ENCODE measurements at places on chromosomes 11 and 22.

- DNase-seq = no peak
These were observed 362.4 kb downstream of the TENM4 start for GRCh38 chr11:79078456-79078855.

GRCh38 chr11:72799441-72799840 lies 5.6 kb upstream of the STARD10 start:
- DNase-seq = no peak

DNA sequence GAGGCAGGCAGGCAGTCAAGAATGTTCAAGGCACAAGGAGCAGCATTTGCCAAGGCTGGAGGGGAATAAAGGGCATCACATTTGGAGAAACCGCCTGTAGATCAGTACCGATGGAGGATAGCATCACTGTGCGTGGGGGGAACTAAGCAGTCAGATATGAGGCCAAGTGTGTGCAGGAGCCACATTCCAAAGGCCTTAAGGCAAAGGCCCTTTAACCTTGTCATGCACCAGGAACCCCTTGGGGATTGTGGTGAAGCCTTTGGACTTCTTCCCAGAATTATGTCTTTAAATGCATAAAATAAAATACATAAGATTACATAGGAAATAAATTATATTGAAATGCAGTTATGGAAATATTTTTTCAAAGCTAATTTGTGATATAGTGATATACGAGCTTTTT lies 532.1 kb downstream of the BUD13 start:
- no peak for DNase-seq

DNA sequence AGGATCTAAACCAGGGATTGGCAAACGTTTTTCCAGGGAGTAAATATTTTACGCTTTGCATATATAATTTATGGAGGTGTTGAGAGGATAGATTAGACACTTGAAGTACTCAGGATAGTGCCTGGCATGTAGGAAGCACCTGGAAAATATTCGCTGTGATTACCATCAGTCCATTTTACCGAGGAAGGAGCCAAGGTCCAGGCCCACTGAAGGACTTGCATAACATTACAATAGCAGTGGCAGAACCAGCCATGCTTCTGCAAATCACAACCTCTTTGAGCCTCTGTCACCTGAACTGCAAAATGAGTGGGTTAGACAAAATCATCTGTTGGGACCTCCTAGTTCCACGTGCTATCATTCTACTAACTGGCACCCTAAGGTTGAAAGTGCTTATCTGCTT lies 5.4 kb downstream of the FUT4 start:
- DNase-seq = no peak

GRCh38 chr11:121446752-121447156 lies 5.4 kb upstream of the SORL1 start:
- DNase-seq = no peak

DNA sequence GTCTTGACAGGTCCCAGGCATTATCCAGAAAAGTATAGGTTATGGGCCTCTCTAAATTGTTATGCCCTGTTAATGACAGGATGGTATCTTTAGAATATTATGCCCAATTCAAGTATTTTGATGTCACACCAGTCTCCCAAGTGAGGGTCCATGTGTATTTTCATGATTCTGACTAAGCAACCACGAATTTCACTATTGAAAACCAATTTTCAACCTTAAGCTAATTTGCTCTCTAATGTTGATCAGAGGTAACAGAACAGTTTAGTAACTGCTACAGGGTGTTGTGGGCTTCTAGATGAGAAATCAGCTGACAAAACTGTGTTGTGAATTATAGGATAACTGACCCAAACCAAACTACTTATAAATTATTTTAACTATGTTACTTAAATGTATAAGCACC lies 48.0 kb upstream of the SORL1-AS1 start:
- no peak for DNase-seq

DNA sequence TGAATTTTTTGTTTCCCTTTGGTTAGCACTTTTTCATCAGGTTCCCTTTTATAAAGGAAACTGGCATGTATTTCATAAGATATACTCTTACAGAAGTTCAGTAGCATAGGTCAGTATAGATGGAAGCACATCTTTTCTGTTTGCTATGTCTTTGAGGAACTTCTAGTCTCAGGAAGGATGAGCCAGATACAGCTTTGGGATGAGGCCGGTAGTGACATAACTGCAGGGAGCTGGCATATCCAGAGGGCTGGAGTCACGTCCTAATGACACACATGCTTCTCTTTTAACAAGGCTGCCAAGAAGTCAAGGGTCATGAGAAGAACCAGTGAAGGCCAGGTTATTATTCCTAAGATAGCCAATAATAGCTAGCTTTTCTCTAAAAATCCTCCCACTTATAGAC lies 33.3 kb upstream of the ADSL start:
- no peak for DNase-seq

GRCh38 chr22:32622004-32622743 lies 147.6 kb downstream of the FBXO7 start:
- DNase-seq = no peak

- no peak for DNase-seq
These were observed at the start of gene OR51S1 for GRCh38 chr11:4848908-4849532. Gene OR51S1 (minus strand): TSS chr11:4849208. CDS start chr11:4849208, 0 bp downstream.

DNA sequence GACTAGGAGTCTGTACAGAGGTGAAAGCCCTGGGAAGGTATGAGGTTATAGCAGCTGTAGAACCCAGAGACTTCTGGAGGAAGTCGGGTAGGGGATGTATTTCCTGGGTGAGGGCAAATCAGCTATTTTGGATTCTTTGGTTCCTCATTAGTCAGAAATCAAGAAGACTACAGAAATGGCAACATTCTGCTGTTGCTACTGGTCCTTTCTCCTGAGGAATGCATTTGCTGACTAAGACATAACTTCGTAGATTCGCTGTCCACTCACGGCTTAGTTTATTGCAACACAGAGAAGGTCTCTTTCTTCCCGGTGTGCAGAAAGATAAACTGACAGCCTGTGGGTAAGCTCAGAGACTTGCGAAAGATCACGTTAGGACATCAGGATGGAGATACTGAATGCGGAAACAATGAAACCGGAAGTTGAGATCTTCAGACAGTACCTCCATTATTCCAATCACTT lies 25.3 kb upstream of the SESN3 start:
- DNase-seq = no peak

DNA sequence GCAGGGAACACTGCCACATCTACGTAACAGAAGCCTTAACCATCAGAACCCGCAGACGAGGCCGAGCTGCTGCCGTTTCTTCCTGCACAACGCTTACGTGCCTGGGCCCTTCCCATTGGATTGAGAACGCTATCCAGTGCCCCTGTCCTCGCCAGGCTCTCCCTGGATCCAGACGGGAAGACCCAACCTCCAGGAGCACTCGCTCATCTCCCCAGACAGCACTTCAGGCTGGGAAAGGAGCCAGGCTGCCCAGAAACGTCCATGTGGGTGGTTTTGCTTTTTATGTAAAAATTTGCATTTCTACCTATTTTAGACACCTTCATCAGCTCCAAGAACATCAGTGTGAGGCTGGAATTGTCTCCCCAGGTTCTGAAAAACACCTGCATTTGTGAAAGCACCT lies 7.3 kb upstream of the CRYBB3 start:
- DNase-seq = no peak

GRCh38 chr11:36097219-36097650 lies 153.4 kb downstream of the LDLRAD3 start:
- DNase-seq = no peak

- no peak for DNase-seq
These were observed 42.2 kb downstream of the FLI1 start for GRCh38 chr11:128735935-128736605.

DNA sequence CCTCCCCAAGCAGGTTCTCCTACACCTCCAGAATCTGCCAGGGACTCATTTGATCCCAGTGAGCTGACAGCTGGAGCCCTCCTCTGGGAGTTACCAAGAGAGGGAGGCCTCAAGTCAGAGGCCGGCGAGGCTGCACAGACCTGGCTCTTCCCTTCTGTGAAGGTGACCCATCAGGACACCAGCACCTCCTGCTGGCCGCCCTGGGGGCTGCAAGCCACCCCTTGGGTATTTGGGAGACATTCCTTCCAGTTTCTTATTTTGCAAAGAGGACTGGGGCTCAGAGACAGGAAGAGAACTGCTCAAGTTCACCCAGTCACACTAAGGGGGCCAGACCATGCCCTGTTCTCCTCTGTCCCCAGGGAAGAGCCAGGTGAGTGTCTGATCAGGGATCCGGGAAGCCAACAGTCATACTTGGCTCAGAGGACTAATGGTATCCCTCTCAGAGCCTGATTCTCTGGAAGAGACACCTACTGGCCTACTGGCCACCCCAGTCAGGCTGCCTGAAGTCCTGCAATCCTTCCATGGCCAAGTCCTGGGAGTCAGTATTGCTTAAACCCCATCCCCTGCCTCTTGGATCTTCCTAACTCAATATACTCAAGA lies 40.5 kb upstream of the RIC3 start:
- peak; percentile 13 for DNase-seq

- DNase-seq = no peak
These were observed 48.5 kb upstream of the BMAL1 start for GRCh38 chr11:13229136-13229535.

DNA sequence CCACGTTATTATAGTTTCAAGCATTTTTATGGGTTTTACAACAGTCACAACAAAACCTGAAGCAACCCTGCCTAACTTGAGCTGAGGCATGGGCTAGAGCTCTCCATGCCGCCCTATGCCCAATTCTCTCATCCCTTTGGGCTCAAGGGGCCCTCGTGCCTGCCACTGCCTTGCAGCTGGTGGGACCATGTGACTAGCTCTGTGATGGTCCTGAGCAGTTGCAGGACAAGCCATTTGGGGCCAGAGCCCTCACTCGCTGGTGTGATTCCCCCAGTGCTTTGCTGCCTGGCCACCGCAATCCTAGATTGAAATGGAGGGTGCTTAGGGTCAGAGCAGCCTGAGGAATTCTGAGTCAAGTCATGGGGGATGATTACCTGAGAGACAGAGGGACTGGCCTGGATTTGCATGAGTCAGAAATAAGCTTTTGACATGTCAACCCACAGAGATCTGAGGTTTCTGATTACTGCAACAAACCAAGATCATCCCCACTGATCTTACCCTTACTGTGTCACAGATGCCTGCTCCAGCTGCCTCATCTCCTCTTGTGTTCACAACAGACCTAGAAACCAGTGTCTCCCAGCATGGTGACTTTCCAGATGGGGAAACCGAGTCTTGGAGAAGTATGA lies 323.7 kb downstream of the BRD1 start:
- DNase-seq = no peak

DNA sequence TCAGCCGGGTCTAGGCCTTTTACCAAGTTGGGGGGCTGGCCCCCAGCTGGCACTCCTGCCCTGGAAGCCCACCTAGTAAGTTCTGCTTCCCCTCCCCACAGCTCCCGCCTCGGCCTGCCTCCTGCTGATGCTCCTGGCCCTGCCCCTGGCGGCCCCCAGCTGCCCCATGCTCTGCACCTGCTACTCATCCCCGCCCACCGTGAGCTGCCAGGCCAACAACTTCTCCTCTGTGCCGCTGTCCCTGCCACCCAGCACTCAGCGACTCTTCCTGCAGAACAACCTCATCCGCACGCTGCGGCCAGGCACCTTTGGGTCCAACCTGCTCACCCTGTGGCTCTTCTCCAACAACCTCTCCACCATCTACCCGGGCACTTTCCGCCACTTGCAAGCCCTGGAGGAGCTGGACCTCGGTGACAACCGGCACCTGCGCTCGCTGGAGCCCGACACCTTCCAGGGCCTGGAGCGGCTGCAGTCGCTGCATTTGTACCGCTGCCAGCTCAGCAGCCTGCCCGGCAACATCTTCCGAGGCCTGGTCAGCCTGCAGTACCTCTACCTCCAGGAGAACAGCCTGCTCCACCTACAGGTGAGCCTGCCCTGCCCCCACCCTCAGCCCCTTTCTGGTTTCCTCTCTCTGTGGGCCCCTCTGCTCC lies 7.3 kb downstream of the RTN4RL2 start:
- DNase-seq = no peak

GRCh38 chr11:124674571-124674970 lies 867 bp downstream of the SPA17 start:
- DNase-seq = no peak

GRCh38 chr11:86636275-86636674 lies 36.1 kb downstream of the ME3 start:
- no peak for DNase-seq

GRCh38 chr11:24615451-24616160 lies 118.8 kb downstream of the LUZP2 start:
- no peak for DNase-seq

DNA sequence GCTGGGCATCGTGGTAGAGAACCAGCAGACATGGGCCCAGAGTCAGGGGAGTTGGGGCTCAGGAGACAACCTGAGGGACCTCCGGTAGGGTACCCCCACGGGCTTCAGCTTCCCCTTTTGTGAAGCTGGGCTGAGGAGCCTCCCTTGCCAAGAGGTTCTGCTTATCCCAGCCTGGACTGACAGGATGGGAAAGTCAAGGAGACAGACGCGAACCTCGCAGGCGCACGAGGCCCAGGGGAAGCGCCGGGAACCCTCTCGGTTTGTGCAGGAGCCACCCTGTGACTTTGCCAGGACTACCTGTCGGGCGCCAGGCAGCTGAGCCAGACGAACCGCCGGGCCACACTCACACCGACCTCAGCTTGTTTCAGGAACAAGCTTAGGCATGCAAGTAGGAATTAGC lies 566.1 kb downstream of the BRD1 start:
- no peak for DNase-seq

DNA sequence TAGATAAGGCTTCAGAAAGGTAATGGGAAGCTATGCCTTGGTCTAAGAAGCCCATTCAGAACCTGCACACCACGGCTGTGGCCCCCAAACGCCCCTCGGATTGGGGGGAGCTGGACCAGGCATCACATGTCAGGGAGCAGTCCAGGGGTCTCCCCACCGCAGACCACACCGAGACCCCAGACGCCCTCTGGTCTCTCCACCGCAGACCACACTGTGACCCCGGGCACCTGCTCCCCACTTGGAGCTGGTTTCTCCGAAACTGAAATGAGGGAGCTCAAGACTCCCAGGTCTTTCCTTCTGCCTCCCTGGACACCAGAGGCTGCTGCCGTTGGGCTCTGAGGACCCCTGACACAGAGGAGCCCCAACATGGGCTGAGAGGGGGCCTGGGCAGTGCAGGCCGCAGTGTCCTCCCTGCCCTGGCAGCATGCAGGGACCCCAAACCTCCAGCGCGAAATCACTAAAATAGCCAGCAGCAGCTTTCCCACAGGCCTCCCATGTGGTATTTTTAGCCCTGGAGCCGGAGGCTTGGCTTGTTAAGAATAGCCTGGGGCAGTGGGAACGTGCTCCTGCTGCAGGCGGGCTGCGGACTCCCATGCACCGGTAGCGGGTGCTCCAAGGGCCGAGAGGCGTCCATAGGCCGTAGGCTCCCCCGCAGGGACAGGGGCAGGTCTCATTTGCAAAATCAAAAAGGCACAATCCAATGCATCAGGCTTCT lies 7.7 kb downstream of the LINC01488 start:
- DNase-seq = no peak

GRCh38 chr11:108112057-108112456 lies 9.3 kb upstream of the ACAT1 start:
- DNase-seq = no peak

GRCh38 chr11:7462706-7463105 lies 22.6 kb upstream of the OLFML1 start:
- no peak for DNase-seq

- no peak for DNase-seq
These were observed 595.1 kb upstream of the CCDC179 start for GRCh38 chr11:23455321-23455891.

DNA sequence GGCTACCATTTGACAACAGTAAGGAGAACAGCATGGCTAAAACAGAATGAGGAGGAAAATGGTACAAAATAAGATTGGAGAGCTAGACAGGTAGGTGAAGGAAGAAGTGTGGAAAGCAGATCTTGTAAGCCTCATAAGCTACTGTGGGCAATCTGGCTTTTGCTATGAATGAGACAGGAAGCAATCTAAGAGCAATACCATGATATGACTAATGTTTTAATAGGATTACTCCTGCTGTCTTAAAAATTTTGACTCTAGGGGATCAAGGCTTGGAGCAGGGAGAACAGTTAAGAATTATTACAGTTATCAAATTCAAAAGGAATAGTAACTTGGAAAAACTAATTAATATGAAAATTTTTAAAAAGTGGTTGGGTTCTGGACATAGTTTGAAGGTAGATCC lies 1166.0 kb upstream of the CCDC90B start:
- no peak for DNase-seq

Data from stimulated activated CD4-positive, alpha-beta T cell treated with anti-CD3 and anti-CD28 coated beads, Interleukin-12 subunit alpha, Interleukin-12 subunit beta, amount 100 ng/mL, for 4 hours (primary cell).